ENCODE measurements at places on chromosomes 7 and 10. TPM values are rescaled to one million over a fixed set of nuclear protein-coding genes. Genes with fewer than 3 reads are reported as not detected.

Gene CPA2
- total RNA-seq = 0.26 TPM

Gene ZNF503
- total RNA-seq = 1.2 TPM

Gene LRRC27
- total RNA-seq = 12.2 TPM

Gene METTL27
- total RNA-seq = not detected

- no peak for DNase-seq
- H3K27me3 ChIP-seq = no peaks in the 10 kb centered on the region
- no peak overlapping the region for H3K27ac ChIP-seq
Observed at GRCh38 chr7:80960244-80960795, 41.5 kb upstream of the SEMA3C start.

DNA sequence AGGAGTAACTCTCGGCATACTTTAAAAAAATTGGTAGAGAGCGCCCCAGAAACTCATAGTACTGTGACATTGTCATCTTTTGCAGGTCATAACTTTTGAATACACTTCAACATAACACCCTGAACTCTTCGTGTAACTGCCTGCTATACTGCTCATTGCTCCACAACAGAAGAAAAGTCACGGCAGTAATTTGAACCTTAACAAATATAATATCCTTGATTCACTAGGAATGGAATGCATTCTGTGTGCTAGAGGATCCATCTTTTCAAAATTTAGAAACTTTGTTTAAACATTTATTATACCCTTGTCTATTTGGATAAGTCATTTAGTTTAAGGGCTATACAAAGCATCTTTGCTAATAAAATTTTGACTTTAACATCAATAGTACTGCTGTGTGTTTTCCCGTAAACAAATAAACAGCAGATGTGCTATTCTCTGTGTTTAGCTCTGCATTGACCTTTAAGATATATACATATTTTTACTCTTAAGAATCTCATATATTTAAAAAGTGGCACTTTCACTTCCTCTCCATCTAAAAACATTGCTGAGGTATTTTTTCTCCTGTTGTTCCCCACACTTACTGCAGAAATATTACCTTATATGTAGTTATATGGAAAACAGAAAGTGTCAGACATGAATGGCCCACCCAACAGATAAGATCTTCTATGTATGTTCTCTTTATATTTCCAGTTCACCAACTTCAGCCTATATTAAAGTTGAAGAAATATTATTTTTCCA, 217.6 kb upstream of the TMEM229A start:
- no peak overlapping the region for H3K4me3 ChIP-seq
- H3K27ac ChIP-seq = no peak overlapping the region
- H3K27me3 ChIP-seq = no peaks in the 10 kb centered on the region
- no peaks in the 10 kb centered on the region for H3K4me1 ChIP-seq
- no peaks in the 10 kb centered on the region for H3K36me3 ChIP-seq
- no peak for DNase-seq

GRCh38 chr10:88066319-88066718, 202.9 kb downstream of the PTEN start:
- DNase-seq = no peak
- H3K4me3 ChIP-seq = no peak overlapping the region
- no peak overlapping the region for H3K27ac ChIP-seq
- no peaks in the 10 kb centered on the region for H3K4me1 ChIP-seq
- no peaks in the 10 kb centered on the region for H3K27me3 ChIP-seq

DNA sequence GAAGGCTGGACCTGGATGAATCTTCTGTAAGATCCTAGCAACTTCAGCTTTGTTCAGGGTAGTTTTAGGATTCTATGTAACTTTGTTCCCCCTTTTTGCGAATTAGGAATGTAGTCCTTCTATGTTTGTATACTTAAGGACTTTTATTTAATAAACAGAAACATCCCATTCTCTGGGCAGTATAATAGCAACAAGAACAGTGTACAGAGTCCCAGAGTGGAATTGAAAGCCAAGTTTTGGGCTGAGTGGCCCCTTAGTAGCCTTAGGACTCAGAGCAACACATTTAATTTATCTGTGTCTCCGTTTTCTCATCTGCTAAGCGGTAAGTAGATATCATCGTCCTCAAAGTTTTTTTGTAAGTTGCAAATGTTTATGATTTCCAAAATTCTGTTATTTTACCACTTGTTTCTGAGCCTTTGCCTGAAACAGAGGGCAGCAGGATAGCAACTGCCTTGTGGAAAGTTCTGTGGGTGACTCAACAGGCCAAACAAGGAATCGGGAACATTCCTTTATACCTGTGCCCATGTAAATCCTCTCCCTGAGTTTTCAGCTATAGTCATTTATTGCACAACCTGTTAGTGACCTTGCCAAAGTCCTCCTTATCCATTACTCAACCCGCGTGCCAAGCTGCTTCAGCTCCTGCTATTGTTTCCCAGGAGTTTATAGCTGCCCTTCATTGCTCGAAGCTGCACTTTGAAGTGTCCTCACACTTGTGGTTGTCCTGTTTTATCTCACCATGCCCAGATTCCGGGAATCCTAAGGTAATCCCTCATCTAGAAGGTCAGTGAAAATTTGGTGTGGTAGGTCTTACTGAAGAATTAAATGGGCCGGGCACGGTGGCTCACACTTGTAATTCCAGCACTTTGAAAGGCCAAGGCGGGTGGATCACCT, 199.1 kb upstream of the AHR start:
- H3K27ac ChIP-seq = no peak overlapping the region
- H3K27me3 ChIP-seq = no peaks in the 10 kb centered on the region
- no peak for DNase-seq
- no peaks in the 10 kb centered on the region for H3K4me1 ChIP-seq

DNA sequence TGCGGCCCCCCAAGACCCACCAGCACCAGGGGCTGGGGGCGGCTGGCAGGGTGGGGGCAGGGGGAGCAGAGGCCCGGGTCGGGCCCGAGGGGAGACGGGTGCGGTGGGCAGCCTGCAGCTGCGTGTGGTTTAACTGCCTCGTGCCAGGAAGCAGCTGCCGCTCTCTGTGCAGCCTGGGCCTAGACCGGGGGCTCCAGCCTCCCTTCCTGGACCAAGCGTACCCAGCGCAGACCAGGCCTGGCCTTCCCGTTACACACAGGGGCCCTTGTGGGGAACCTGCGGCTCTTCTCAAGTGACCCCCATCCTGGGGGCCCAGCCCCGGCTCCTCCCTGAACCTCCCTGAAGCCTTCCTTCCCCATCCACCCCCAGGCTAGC, 6.6 kb upstream of the INTS1 start:
- H3K4me1 ChIP-seq = peaks cover 15% of the 10 kb centered on the region
- no peaks in the 10 kb centered on the region for H3K27me3 ChIP-seq
- H3K36me3 ChIP-seq = no peaks in the 10 kb centered on the region
- DNase-seq = no peak
- H3K4me3 ChIP-seq = no peak overlapping the region

GRCh38 chr10:77844713-77845445, 81.7 kb downstream of the DLG5 start:
- peak overlapping the region; percentile 41 for H3K27ac ChIP-seq
- H3K4me3 ChIP-seq = no peak overlapping the region
- H3K27me3 ChIP-seq = no peaks in the 10 kb centered on the region
- no peaks in the 10 kb centered on the region for H3K36me3 ChIP-seq
- peak; percentile 58 for DNase-seq

DNA sequence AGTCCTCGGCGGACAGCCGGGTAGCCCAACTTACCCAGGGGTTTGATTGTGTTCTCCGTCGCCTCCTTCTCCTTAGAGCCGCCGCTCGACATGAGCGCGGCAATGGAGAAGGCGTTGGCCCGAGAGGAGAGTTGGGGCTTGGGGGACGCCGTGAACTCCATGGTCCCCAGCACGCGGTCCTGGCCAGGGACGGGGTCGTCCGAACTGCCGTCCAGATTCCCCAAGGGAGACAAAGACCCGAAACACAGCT, 515 bp downstream of the TBX20 start:
- H3K36me3 ChIP-seq = no peaks in the 10 kb centered on the region
- peak; percentile 7 for DNase-seq
- H3K4me3 ChIP-seq = peak overlapping the region; percentile 56
- no peak overlapping the region for H3K27ac ChIP-seq
- H3K27me3 ChIP-seq = peaks cover 99% of the 10 kb centered on the region
- H3K4me1 ChIP-seq = no peaks in the 10 kb centered on the region

DNA sequence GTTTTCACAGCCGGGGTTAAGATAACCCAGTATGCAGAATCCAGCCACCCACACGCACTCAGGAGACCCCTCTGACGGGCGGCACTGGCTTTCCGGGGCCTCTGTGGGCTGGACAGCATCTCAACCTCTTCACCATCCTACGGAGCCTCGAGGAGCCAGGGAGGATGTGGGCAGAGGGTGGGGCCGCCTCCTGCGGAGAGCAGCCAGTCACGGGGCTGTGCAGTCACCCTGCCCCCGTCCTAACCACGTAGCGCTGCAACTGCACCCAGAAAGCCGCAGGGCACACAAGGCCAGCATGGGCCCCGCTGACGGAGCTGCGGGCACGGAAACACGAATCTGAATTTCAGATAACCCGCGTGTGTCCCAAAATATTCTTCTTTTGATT, 270.3 kb downstream of the ELFN1 start:
- peaks cover 12% of the 10 kb centered on the region for H3K4me1 ChIP-seq
- H3K27ac ChIP-seq = no peak overlapping the region
- no peak overlapping the region for H3K4me3 ChIP-seq
- no peaks in the 10 kb centered on the region for H3K27me3 ChIP-seq
- DNase-seq = no peak

DNA sequence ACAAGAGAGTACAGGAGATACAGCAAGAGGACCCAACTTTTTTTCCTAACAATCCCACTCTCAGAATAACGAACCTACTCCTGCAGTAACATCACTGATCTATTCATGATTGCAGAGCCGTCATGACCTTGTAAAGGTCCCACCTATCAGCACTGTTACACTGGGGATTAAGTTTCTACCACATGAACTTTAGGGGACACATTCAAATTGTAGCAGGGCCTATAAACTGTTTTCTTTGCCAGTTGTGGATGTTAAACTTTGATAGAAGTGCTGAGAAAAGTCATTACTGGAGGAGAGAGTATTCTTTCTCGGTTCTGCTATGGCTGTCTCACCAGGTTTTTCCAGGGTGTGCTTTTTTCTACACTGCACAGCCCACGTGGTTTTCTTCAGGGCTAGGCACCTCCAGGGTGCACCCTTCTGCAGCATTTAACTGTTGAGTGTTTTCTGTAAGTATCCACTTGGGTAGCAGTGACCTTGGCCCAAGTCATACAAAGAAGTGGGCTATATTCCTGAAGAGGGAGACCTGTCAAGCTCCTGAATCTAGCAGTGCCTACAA, 131.6 kb upstream of the AHR start:
- no peak overlapping the region for H3K27ac ChIP-seq
- H3K27me3 ChIP-seq = no peaks in the 10 kb centered on the region
- no peak for DNase-seq
- no peaks in the 10 kb centered on the region for H3K36me3 ChIP-seq
- H3K4me3 ChIP-seq = no peak overlapping the region

DNA sequence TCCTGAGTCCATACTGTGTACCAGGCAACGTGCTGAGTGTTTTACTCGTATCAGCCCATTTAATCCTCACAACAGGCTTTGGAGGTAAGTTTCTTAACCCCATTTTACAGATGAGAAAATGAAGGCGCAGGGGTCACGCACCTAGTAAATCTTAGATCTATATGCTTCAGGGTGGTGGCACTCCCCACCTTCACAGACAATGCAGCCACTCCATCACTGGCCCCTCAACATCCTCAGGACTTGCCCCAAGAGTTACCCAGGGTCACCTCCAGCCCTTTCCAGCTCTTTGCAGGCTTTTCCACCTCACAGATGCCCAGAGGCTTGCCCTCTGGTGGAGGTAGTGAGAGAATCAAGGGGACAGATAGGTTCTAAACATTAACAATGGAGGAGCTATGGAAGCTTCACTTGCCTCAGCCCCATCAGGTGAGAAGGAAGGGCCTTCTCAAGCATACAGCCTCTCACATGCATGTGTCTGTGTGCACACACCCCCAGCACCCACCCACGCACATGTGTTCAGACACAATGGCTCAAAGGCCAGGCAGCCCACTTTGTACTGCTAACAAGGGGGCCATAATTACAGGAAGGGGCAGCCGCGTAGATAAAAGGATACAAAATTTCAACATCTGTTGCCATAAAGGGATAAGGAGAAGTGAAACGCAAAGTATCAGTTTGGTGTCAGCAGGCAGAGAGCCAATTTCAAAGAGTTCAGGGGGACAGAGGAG, 29.1 kb downstream of the DPCD start:
- no peaks in the 10 kb centered on the region for H3K36me3 ChIP-seq
- H3K27ac ChIP-seq = no peak overlapping the region
- H3K4me1 ChIP-seq = no peaks in the 10 kb centered on the region
- no peaks in the 10 kb centered on the region for H3K27me3 ChIP-seq
- H3K4me3 ChIP-seq = no peak overlapping the region

- no peaks in the 10 kb centered on the region for H3K36me3 ChIP-seq
- no peak overlapping the region for H3K4me3 ChIP-seq
- H3K4me1 ChIP-seq = peaks cover 8% of the 10 kb centered on the region
- H3K27me3 ChIP-seq = no peaks in the 10 kb centered on the region
- no peak for DNase-seq
- no peak overlapping the region for H3K27ac ChIP-seq
Observed at GRCh38 chr10:92847202-92847864, 987 bp upstream of the EXOC6 start.

DNA sequence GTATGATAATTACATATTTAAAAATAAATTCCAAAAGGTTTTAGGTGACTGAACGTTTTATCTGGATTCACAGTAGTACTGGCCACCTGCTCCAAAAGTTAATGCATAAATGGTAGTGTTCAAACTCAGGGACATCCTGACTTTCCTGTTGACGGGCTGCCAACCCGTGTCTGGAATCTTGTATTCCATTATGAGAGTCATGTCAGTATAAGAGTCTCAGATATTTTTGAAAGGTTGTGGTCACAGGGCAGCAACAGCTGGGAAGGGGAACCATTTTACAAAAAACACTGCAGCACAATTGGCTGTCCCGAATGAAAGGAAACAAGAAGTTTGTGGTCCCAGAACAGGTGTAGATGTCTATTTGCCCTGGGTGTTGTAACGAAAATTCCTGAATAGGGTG, 2.8 kb downstream of the TDRD1 start:
- H3K4me3 ChIP-seq = no peak overlapping the region
- no peak for DNase-seq
- no peaks in the 10 kb centered on the region for H3K4me1 ChIP-seq
- H3K27me3 ChIP-seq = no peaks in the 10 kb centered on the region

DNA sequence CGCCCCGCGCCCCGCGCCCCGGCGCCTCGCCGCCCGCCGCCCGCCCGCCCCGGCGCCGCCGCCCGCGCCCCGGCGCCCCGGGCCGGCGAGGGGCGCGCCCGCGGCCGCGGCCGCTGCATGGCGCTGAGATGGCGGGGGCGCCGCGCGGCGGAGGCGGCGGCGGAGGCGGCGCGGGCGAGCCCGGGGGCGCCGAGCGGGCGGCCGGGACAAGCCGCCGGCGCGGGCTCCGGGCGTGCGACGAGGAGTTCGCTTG, 174 bp downstream of the ADCY1 start:
- peaks cover 58% of the 10 kb centered on the region for H3K27me3 ChIP-seq
- no peaks in the 10 kb centered on the region for H3K36me3 ChIP-seq
- DNase-seq = peak; percentile 47
- H3K4me1 ChIP-seq = no peaks in the 10 kb centered on the region

DNA sequence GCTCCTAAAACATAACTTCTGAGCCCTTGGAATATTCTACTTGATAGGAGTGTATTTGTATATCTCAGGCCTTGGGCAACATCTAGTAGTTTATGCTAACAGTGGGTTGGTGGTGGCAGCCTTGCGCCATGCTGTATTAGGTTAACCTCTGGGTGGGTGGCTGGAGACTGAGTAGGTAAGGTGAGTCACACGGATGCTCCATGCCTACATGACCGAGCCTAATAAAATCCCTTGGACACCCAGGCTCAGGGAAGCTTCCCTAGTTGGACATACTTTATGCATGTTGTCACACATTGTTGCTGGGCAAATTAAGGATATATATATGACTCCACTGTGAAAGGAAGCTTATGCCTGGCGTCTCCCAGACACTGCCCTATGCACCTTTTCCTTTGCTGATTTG, 6.0 kb upstream of the DAGLB start:
- H3K4me3 ChIP-seq = no peak overlapping the region
- DNase-seq = no peak
- no peak overlapping the region for H3K27ac ChIP-seq
- H3K4me1 ChIP-seq = no peaks in the 10 kb centered on the region

All from A673 (cell line).